ENCODE measurements at places on chromosomes 4 and X.

GRCh38 chr4:176563591-176563990, 229.1 kb downstream of the VEGFC start:
- no peak for DNase-seq

DNA sequence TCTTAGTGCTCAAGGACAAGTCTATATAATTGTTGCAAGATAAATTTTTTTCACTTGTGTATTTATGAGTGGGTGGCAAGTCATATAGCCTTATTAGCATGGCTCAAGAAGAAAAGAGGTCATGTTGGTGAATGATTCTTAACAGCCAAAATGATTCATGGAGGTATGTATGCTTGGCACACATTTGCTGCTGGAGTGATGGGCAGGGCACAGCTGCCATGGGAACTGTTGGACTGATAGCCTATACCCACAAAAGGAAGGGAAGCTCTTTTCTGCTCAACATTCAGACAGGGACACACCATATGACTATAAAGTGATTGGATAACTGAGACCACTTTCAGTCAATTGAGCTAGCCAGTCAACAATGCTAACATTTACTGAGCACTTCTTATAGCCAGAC, 46.8 kb upstream of the PITX2 start:
- no peak for DNase-seq

DNA sequence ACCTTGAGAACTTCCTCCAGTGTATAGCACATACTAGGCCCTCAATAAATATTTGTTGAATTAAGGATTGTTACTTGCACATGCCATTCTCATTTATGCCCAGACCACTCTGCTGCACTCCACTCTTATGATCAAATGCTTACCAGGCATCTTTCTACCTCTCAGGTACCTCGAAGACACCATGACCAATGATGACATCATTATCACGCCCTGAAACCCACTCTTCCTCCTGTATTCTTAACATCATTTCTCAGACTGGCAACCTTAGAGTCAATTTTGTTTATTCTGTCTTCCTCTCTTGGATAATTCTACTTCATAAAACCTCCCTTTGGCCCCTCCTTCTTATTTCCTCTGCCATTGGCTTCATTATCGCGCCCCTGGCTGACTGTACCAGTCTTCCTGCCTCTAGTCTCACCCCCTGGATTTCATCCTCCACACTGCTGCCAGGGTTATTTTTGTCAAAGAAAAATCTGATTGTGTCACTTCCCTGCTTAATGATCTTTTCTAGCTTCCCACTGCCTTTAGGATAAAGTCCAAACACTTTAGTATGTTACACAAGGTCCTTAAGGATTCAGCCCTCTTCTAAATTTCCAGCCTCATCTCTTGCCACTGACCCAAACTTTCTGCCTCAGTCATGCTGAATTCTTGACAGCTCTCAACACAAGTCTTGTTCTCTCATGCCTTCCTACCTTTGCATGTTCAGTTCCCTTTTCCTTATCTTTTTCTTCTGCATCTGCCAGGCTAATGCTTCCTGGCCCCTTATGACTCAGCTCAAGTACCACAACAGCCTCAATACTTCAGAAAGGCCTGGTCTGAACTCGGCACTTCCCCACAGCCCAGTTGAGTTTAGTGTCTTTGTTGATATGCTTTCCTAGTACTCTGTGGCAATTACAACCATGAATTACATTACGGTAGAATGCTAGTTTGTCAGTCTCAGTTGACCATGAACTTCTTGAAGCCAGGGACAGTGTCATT, 45.8 kb downstream of the HDAC8 start:
- no peak for DNase-seq

- peak; percentile 48 for DNase-seq
Measured at GRCh38 chrX:11757719-11758399, at the start of gene MSL3. TSS of gene MSL3 (plus strand) at chrX:11758237. CDS start at chrX:11758264, 27 bp downstream.

GRCh38 chr4:74449571-74450297, 4.8 kb downstream of the AREG start:
- no peak for DNase-seq

GRCh38 chr4:144501231-144501780, 144.7 kb upstream of the HHIP start:
- DNase-seq = no peak

DNA sequence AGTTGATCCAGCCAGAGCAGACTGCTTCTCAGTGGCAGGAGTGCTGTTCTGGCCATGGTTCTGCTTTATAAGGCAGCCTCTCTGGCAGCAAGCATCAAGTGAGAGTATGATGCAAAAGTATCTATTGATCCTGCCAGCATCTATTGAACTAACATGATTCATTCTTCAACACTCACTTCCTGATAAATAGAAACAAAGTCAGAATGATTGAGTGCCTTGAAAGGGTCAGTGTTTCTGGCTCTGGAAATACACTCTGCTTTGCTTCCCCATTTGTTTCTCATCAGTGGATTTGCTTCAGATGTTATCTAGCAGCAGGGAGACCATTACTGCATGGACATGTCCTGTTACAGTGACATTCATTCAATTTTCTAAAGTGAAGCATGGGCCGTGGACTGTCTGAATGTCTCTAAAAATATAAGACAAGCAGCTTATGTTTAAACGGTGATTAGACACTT, 66.2 kb upstream of the FRAS1 start:
- DNase-seq = no peak
